ENCODE measurements at places on chromosomes 13 and 19.

DNA sequence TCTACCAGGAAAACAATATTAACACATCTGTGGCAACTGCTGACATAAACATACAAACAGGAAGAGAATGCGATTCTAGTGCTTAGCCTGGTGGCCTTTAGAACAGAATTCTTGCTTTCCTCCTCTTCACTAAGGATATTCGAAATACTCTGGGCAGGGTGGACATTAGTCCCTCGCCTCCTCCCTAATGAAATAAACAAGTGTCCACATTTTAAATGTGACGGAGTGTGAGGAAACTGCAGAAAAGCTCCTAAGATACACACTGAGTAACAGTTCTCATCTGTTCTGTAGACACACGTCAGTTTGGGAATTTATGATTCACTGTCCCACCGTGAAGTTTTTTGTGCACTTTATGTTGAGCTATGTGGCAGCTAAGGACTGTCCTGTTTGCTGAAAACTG, 639 bp downstream of the STARD13 start:
- DNase-seq, result peak; percentile 63

DNA sequence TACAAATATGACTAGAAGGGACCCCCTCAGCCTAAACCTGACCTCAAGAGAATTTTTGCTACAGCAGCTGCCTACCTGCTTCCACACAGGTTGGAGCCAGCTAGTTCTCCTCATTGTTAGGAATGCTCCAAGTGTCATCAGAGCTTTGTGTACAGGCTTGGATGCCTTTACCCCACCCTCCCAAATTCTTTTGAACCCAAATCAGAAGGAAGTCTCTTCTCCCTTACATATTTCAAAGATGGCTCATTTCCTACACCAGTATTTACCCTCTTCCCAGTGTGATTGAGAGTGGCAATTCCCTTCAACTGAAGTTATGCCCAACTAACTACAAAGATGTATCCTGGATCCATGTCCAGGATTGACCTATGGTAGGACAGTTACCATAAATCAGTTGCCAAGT, 323.2 kb downstream of the OXGR1 start:
- DNase-seq, result no peak

- no peak for DNase-seq
Observed at GRCh38 chr13:100131863-100132574, 43.1 kb downstream of the PCCA start.

GRCh38 chr19:39951065-39951650, 16.7 kb upstream of the FCGBP start:
- DNase-seq, result no peak

DNA sequence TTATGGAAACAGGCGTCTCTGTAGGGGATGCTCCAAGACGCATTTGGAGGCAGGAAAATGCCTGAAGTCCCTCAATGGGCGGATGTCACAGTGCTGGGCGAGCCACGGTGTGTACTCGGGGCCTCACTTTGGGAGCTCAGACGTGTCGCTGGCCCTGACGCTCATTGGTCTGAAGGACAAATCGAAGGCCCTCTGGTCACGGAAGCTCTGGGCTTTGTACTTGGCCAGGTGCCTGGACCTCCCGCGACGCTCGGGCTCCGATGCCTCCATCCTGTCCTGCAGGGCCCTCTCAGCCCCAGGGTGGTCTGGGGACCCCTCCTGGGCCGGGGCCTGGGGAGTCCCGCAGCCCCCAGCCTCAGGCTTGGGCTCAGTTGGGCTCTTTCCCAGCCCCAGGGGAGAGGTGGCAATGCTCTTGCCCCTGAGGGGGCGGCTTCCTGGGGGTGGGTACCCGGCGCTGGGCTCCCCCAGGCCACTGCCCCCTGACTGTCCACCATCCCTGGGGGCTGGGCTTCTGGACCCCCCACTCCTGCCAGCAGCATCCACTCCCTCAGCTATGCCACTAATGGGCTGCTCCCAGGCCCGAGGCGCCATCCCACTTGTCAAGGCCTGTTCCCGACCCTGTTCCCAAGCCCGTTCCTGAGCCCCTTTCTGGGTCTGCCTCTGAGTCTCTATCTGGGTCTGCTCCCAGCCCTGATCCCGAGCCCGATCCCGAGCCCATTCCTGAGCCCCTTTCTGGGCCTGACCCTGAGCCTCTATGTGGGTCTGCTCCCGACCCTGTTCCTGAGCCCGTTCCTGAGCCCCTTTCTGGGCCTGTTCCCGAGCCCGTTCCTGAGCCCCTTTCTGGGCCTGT, 39.5 kb upstream of the GRTP1 start:
- no peak for DNase-seq

GRCh38 chr19:32830231-32831014, 39.1 kb downstream of the SLC7A9 start:
- DNase-seq, result no peak

DNA sequence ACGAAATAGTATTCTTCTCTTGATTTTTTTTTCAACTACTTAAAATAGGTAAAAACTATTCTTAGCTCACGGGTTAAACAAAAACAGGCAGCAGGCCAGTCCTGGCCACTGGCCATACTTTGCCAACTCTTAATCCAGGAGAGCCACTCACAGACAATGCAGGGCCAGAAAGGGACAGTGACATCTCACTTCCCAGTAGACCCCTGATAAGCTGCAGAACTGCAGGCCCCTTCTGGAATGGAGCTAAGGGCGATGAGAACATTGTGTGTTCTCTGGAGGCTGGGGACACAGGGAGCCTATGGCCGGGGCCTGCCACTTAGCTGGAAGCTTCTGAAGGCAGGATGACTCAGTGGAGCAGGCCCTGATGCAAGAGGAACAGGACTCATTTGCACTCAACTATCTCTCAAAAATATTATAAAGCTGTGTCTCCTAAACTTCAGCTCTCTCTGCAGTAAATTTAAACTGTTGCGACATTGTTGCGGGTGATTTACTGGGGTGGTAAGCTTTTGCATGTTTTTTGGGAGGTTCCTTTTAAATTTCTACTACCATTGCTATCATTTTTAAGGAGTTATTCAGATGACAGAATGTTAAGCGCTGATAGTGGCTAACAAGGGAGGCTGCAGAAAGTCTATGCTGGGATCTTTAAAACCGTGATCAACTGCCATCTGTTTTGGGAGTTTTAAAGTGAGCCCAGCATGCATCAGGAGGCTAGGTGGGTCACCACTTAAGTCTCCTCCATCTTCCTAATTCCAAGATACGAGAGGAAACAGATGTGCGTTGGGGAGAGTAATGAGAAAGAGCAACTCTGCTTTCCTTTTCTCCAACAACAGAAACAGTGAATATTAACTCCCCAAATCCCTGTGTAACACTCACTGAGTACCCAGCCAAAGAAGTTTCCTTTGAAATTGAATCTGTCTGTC, 33.2 kb upstream of the KATNAL1 start:
- no peak for DNase-seq

DNA sequence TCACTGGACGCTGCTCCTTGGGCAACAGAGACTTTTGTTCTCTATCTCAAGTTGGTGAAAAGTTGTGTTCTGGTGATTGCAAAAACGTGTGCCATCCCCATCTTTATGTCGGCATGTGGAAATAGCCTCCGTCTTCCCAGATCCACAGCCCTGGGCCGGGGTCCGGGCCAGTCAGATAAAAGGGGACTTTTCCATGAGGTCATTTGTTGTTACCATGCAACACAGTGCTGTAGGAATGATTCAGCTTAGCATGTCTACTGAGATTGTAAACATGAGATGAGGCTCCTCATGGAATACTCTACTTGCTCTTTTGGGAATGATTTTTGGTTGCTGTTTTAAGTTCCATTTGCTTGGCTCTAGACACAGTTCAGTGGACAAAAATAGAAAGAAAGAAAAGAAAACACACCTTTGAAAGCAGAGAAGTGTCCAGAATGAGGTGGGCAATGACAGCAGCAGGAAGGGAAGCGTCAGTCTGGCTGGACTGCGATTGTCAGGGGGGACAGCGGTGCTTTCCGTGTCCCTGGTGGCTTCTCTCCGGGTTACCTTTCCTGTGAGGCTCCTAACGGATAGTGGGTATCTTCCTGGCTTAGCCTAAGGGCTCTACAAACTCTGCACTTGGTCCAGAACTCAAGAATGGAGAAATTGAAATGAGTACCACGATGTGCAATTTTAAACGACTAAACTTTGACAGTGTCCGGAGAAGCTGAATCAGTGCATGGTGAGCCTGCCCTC, 91.6 kb downstream of the TEX29 start:
- DNase-seq, result no peak

- no peak for DNase-seq
Observed at GRCh38 chr19:45103508-45104319, 10.7 kb downstream of the PPP1R37 start.

GRCh38 chr13:111370570-111371535, 50.4 kb downstream of the TEX29 start:
- DNase-seq, result no peak

DNA sequence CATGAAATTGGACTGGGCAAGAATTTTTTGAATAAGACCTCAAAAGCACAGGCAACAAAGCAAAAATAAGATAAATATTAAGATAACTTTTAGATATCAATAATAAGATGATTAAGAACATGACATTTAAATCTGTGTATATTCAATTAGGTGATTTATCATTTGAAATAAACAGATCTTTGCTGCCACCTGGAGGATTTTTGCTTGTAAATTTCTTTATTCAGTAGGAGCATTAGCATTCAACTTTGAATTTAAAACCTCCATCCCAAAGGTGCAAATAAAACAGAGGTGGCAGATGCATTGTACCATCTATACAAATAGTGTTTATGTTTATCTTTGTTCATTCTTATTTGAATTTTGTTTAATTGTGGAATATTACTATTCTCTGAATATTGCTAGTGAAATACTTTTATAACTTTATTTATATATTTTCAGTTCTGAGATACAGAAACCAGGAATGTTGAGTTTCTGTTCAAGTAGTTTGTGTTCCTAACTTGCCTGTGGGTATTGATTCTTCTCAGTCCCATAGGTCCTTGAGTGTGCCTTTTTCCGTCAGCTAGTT, 20.9 kb downstream of the COG6 start:
- peak; percentile 64 for DNase-seq

- DNase-seq, result no peak
Observed at GRCh38 chr13:40653527-40654318, 12.7 kb downstream of the FOXO1 start.

DNA sequence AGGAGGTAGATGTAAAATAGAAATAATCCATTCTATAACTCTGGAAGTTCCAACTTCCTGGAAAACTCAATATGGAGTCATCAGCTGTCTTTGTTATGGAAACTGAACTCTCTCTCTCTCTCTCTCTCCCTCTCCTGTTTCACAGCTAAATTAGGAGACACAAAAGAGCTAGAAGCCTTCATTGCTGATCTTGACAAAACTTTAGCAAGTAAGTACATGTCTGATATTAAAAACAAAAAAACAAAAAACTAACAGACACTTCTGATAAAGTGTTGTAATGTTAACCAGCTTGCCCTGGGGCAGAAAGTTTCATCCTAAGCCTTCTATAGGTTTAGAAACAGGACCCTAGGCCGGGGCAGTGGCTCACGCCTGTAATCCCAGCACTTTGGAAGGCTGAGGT, 11.3 kb downstream of the RGCC start:
- DNase-seq, result no peak

DNA sequence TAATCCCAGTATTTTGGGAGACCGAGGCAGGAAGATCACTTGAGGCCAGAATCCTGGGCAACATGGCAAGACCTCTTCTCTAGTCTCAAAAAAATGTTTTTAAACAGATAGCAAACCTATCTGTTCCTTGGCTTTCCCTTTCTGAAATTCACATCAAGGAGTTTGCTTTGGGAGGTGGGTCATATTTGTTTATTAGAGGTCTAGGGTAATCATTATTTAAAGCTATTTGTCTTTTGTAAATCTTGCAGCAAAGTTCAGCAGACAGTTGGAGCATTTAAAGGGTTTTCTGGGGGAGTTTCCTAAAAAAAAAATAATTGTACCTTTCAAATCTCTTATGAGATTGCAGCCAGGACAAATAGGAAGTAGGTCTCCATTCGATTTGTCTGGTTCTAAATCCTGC, 17.5 kb downstream of the PPP5C start:
- DNase-seq, result no peak

DNA sequence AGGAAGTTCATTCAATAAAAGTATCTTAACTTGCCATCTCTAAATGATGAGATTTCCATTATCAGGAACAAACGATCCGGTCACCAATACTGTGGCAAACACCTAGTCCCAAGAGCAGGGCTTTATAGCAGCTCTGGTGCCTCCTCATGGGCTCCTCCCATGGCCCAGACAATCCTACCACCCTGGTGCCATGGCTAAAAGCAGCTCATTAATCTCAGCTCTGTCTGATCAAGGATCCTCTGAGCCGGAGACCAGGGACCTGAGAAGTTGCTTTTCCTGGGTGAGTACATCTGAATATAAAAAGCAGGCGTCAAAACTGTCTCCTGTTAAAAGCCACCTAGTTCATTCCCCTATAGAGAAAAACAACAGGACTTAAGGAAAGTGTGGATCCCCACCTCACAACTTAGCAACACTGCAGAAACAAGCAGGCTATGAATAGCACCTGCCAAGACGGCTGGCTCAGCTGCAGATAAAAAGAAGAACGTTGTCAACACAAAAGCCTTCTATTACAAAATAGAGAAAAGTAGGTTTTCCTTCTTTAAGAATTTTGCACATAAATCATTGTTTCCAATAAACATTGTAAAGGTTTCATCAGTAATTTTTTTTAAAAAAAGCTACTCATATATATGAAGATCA, 30.3 kb downstream of the TSHZ3 start:
- no peak for DNase-seq

DNA sequence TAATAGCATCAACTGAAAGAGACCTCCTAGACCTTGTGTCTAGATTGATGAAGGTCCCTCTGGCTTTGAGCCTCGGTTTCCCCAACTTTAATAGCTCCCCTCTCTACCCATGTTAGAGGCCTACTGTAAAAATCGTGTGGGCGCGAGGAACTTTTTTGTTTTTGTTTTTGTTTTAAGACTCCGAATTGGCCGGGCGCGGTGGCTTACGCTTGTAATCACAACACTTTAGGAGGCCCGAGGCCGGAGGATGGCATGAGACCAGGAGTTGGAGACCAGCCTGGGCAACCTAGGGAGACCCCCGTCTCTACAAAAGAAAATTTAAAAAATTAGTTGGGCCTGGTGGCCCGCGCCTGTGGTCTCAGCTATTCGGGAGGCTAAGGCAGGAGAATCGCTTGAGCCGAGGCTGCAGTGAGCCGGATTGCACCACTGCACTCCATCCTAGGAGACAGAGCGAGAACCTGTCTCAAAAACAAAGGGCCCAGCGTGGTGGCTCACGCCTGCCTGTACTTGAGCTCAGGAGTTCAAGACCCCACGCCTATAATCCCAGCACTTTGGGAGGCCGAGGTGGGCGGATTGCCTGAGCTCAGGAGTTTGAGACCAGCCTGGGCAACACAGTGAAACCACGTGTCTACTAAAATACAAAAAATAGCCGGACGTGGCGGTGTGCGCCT, 858 bp upstream of the PPP6R1 start:
- DNase-seq, result no peak

DNA sequence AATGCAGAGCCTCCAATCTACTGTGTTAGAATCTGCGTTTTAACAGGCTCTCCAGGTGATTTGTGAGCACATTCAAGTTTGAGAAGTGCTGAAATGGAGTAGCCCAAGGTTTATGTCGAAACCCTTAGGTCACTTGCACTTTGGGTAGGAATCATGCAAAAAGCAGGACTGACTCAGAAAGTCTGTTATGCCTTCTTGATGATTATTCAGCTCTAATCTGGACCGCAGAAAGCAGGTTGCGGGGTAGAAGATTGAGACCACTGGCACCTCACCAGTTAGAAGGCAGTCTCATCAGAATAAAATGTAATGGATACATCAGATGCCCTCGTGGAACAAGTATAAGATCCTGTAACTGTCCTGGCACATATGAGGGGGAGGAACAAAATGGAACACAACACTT, 326.3 kb downstream of the DCLK1 start:
- DNase-seq, result no peak

- no peak for DNase-seq
Observed at GRCh38 chr19:3125900-3126524, 9.8 kb upstream of the GNA15 start.

All from globus pallidus (tissue), 1 donor.